Ascending aorta (tissue), 2 donors: ENCODE measurements at places on chromosomes 2 and 18.

DNA sequence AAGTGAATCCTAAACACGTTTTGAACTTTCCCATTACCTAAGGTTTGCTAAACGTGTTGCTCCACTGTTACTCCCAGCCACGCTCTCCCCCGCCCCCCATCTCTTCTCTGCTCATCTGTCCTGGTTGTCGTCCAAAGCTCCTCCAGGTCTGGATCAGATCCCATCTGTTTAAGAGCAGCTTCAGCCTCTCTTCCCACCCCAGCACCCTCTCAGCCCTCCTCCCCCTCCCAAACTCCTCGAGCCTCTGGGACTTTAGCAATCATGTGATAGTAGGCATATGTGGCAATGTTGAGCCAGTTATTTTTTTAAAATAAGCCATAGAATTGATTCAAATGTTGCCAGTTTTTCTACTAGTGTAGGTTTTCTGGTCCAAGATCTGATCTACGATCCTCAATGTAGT lies 20.0 kb upstream of the LPIN1 start:
- no peak for DNase-seq

DNA sequence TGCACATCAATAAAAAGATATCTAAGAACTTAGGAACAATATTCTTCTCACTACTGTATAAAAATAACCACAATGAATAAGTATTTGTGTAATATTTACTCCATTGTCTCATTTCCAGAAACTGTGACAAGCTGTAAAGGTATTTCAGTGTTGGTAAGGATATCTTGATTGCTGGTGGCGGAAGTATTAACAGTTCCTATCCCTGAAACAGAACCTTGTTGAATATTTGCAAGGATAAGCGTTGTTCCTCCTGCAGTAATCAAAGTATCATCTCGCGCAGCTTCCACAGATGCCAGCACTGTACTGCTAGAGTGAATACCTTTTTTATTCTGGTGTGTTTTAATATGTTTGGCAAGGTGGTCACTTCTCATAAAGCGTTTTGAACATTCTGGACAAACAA lies 55.3 kb downstream of the SP3 start:
- no peak for DNase-seq

GRCh38 chr2:77488141-77488540 lies 34.0 kb downstream of the LRRTM4 start:
- no peak for DNase-seq

DNA sequence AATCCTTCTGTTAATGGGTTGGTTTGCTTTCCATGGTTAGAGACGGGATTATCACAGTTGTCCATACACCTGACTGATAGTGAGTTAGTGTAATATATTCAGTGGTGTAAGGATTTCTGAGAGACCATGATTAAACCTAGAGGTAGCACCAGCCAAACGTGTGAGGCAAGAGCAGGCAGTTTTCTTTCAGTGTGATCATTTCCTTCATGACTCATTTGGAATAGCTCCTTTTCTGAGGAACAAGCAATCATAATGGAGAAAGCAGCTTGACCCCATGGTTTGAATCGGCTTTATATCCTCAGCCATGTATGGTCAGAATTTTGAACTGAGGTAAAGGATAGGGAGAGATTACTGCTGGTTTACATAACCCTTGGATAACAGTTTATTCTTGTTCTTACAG lies 2.9 kb downstream of the MXD1 start:
- DNase-seq, result peak; percentile 19

DNA sequence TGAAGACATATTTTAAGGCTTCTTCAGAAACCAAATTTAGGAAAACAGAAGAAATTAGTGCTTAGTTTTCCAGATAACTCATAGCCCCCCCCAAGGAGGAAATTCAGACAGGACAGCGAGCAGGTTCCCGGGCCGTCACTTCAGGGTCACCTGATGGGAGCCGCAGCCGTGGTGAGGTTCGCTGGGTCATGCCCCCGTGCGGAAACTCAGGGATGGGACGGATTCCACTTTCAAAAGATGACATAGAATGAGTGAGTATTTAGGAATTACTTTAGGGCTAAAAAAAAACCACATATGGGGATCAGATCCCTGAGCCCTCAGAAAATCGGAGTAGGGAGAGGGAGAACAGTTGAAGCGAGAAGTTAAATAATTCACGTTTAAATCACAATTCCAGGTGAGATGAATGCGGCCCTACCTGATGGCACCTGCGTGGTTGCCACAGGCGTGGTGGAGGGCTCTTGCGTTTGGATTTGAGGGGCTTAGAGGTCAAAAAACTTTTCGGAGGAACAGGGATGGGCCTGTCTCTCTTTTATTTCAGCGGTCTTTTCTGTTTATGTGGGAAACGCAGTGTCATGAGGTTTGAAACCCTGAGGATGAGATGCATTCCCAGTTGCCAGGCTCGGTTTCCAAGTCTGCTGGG lies 114.4 kb downstream of the NFATC1 start:
- no peak for DNase-seq

DNA sequence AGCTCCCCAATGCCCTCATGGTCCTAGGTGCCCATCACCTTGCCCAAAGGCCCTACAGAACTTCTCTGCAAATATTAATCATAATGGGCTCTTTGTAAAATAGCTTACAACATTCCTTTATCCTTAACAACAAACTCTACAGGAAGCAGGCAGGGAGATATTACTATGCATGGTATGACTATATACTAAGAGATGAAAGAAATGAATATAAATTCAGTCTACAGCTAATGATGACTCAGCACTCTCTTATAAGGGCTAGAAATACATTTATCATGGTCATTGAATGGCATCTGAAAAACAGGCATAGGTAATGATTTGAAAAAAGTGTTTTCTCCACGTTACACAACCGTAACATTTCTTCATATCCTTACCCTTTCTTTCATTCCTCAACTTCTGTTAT lies 254.8 kb upstream of the DSEL start:
- DNase-seq, result no peak

GRCh38 chr2:217035967-217036366 lies 176.1 kb upstream of the TNP1 start:
- peak; percentile 70 for DNase-seq

- peak; percentile 48 for DNase-seq
Observed at GRCh38 chr18:43590182-43590903, 313.1 kb upstream of the SYT4 start.

GRCh38 chr2:129443235-129443864 lies 536.1 kb upstream of the RAB6C start:
- DNase-seq, result no peak
